Posterior cingulate gyrus (tissue), 11 donors: ENCODE measurements at places on chromosomes 12 and 14.
A peak's percentile ranks its signal among the peaks of the same experiment; 100 is the strongest.

DNA sequence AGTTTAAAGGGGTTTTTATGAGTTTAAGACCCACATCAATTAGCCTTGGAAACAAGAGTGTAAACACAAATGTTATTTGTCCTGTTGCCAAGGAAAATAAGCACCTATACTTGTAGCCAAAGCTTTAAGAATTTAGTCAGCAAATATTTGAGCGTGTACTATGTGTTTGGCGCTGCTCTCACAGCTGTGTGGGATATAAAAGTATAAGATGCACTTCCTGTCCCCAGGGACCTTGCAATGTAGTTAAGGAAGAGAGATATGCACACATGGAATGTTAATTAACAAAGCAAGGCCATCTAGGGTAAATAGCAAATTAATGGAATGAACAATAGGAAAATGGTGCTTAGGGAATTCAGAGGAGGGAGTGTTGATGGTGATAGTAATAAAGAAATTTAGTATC is 134.9 kb upstream of the SRRM4 start:
- no peak for DNase-seq

GRCh38 chr12:74595696-74596095 is 58.1 kb downstream of the ATXN7L3B start:
- DNase-seq, result no peak

DNA sequence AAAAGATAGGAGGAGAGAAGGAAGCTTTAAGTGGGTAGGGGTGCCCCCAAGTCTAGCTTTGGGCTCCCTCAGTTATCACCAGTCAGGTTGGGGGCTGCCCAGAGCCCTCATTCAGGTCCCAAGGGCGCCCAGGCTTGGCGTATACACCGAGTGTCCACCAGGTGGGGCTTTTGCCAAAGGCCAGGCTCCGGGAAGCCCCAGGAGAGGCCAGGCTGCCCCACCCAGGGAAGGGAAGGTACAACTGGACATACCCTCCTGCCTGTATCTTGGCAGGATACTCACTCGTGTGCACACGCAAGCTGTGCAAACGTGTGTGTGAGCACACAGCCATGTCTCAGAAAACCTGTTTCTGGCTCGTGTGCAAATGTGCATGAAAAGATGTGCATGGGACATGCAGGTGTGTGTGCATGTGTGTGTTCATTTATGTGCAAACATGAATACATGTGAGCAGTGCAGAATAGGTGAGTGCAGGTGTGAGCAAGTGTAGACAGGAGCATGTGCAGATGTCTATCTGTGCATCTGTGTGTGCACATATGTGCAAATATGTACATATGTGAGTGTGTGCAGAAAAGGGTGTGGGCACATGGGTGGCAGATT is 103.9 kb upstream of the MYL2 start:
- peak; percentile 50 for DNase-seq

- no peak for DNase-seq
Observed at GRCh38 chr12:25853316-25854095, 105.0 kb upstream of the RASSF8 start.

DNA sequence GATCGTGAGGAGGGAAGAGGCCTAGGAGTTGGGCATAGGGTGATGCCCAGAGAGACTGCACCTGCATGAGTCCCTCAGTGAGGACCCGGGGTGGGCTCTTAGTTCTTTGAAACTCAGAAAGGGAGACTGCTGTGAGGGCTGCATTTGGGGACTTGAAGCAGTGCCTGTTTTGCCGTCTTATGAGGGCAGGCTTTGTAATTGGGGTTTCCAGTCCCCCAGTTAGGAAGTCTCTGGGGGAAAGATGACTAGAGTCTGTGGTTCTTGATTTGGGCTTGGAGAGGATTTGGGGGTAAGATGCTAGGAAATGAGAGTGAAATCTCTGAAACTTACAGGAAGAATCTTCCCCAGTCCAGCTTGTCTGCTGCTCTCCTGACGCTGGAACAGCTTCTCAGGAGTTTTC is 99.6 kb downstream of the ARF6 start:
- DNase-seq, result no peak

GRCh38 chr14:106729551-106729950 is 1203.2 kb downstream of the TMEM121 start:
- no peak for DNase-seq

GRCh38 chr12:1932264-1932777 is 13.9 kb upstream of the CACNA2D4 start:
- DNase-seq, result peak; percentile 78

GRCh38 chr12:70660620-70661219 is 23.5 kb upstream of the PTPRB start:
- no peak for DNase-seq

- no peak for DNase-seq
Observed at GRCh38 chr14:41642367-41642766, 35.7 kb downstream of the LRFN5 start.

DNA sequence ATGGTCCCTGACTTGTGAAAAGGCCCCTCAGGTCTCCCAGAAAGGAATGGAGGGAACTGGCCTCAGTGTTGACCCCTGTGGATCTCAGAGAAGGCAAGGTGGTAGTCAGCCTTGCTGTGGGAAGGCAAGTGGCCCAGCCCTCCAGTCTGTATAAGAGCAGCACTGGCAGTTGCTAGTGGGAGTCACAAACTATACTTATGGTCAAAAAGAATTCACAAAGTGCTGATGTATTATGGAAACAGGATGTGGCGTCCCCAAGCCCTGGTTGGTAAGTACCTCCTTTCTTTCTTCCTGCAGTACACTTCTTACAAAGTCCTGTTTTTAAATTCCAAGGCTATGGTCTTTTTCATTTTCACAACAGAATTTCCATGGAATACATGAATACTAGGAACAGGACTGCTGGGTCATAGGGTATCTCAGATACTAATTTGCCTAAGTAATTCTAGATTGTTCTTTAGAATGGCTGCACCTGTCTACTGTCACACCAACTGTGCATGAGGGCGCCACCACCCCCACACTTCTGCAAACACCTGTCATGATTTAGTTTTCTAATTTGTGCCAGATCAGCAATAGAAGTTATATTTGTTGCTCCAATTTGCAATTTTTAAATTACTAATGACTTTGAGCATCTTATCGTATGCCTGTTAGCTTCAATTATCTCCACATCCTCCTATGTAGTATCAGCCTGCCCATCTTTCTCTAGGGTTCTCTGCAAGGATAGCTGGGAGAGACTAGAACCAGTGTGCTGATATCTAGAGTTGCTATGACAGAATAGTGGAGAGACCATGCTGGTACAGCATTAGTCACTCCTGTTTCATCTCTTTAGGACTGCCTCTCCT is 40.7 kb upstream of the TMEM263 start:
- no peak for DNase-seq

- DNase-seq, result no peak
Observed at GRCh38 chr12:40146800-40147797, 41.2 kb upstream of the SLC2A13 start.

DNA sequence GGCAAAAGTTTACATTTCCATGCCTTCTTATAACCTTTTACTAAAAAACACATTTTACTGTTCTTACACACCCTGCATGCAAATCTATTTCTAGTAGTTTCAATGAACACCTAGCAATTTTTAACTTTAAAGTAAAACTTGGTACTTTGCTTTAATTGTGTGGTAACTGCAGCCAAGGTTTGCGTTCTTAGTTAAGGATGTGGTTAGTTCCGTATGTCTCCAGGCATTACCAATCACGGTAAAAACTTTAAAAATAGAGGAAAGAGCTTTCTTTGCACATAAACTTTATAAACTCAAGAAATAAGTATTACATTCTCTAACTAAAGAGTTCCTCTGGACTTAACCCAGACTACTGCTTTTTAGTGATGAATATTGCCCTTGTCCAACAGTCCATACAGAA is 795.2 kb downstream of the SLC16A7 start:
- no peak for DNase-seq

GRCh38 chr12:55874443-55874842 is 31.7 kb upstream of the MMP19 start:
- DNase-seq, result no peak

DNA sequence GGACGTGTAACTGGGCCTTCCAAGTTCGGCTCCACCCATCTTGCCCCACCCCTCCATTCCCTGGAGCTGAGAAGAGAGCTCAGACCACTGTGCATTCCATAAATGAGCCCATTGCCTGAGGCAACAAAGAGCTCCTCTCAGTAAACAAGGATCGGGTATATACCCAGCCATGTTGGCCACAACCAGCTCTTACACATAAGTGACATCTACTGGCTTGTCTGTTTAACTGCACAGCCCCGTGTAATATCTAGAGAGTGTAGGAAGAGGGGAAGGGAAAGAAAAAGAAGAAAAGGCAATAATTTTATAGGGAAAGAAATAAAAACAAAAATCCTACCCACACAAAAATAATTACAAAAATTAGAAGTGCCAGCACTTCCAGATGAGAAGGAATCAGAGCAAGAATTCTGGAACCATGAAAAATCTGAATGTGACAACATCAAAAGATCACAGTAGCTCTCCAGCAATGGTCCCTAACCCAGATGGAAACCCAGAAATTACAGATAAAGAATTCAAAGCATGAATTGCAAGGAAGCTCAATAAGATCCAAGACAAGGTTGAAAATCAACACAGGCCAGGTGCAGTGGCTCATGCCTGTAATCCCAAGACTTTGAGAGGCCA is 308.1 kb downstream of the RPAP3 start:
- no peak for DNase-seq

- no peak for DNase-seq
Observed at GRCh38 chr14:56102941-56103340, 15.3 kb upstream of the PELI2 start.

GRCh38 chr12:10672231-10672868 is 1.5 kb downstream of the STYK1 start:
- no peak for DNase-seq

DNA sequence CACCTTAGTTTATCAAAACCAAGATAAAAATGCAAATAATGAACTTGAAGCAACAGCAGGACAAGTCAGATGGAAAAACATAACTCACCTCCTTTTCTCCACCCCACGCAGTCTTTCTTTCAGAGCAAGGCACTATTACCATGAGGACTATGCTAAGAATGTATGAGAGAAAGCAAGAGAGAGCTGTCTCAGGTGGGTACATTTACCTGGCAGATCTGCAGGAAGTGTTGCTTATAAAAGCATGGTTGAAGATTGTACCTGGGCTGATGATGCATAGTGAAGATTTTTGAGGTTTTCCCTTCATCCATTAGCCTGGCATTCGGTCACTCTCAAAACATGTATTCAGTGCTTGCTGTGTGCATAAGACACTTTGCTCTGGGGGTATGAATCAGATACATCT is 68.8 kb upstream of the IFNG-AS1 start:
- DNase-seq, result no peak

GRCh38 chr14:25909045-25909747 is 688.6 kb downstream of the NOVA1 start:
- DNase-seq, result no peak

GRCh38 chr12:78916845-78917480 is 52.4 kb downstream of the SYT1 start:
- no peak for DNase-seq

DNA sequence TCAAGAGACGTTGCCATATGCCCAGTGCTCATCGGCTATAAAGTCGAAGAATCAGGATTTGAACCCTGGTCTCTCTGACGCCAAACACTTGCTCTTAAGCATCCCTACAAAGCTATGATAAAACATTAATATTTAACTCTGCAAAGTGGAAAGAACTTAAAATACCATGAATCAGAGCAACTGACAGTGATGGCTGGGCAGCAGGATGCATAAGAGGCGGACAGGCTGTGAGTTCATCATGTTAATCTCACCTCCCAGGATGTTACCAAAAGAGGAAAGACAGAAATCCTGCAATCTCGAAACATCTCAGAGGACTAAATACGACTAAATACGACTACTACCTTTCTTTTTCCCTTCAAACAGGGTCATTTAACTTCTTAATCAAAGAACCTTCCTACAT is 5.8 kb downstream of the DICER1 start:
- no peak for DNase-seq

DNA sequence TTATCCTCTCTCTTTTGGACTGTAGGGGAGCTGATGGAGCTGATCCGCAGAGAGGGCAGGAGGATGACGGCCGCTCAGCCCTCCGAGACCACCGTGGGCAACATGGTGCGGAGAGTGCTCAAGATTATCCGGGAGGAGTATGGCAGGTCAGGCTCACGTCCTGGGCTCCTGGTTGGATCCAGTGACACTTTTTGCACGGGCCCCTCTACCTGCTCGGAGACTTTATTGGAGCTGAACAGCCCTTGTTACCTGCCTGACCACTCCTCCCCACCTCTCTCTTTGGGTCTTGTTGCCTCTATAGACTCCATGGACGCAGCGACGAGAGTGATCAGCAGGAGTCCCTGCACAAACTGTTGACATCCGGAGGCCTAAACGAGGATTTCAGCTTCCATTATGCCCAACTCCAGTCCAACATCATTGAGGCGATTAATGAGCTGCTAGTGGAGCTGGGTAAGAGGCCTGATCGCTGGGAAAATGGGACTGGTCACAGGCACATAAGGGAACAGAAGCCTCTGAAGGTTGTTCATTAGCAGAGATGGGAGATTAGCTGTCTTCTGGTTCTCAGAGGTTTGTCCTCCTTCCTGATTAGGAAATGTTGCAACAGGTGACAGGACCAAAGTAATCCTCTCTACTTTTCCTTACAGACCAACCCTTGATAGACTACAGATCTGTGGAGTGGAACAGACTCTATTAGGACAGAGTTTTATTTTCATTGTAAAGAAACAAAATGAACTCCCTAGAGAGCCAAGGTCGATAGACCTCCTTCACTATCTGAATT is 718 bp downstream of the EIF2B2 start:
- DNase-seq, result no peak

GRCh38 chr12:104433061-104433460 is 23.7 kb upstream of the CHST11 start:
- DNase-seq, result no peak

GRCh38 chr14:50398189-50398580 is 1.5 kb upstream of the CDKL1 start:
- no peak for DNase-seq
